ENCODE measurements at places on chromosomes 4 and X.
A peak's percentile ranks its signal among the peaks of the same experiment; 100 is the strongest.

GRCh38 chr4:57080781-57081650 is 29.2 kb downstream of the IGFBP7 start:
- peak; percentile 76 for DNase-seq

- no peak for DNase-seq
Observed at GRCh38 chr4:76990288-76991080, 40.9 kb downstream of the SEPTIN11 start.

DNA sequence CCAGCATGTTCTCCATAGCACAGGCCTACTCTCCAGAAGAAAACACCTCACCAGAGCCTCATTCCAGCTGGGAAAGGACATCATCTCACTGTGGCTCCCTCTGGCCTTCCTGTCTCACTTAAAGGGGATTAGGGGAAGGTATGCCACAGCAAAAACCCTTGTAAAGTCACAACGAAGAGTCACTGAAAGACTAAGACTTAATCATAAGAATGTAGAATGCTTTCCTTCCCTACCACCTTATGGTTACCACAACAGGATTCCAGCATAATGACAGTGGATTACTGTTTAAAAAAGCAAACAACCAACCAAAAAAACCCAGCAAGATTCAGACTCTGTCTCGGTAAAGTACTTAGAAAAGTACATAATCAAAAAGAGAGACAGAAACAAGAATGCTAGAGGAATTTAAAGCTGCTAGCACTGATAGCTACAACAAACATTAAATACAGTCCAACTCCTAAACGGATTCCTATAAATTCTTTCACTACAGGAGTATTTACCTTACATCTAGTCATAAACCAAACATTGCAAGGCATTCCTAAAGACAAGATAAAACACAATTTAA is 75.1 kb downstream of the BANK1 start:
- no peak for DNase-seq

GRCh38 chr4:154973244-154974035 is 192.4 kb downstream of the RBM46 start:
- no peak for DNase-seq

- no peak for DNase-seq
Observed at GRCh38 chr4:111136438-111136837, 513.6 kb upstream of the PITX2 start.

- DNase-seq: no peak
Observed at GRCh38 chr4:123597586-123597985, 201.0 kb downstream of the SPRY1 start.
